ENCODE measurements at places on chromosomes 11 and 22. TPM values are rescaled to one million over a fixed set of nuclear protein-coding genes. Genes with fewer than 3 reads are reported as not detected.

The CALCA gene
- total RNA-seq, result not detected

The HORMAD2 gene
- total RNA-seq, result 0.53 TPM

The CDHR5 gene
- total RNA-seq, result not detected

The MAFF gene
- 13.5 TPM for total RNA-seq

The SNX32 gene
- total RNA-seq, result 0.64 TPM

The PLAAT5 gene
- 0.80 TPM for total RNA-seq

The PPP2R1B gene
- total RNA-seq, result 64.2 TPM

The TUBA8 gene
- 1.8 TPM for total RNA-seq

The EHF gene
- not detected for total RNA-seq

The RASSF10 gene
- not detected for total RNA-seq

The SHANK3 gene
- 0.16 TPM for total RNA-seq

The RNASEH2C gene
- 94.0 TPM for total RNA-seq

The CREB3L1 gene
- total RNA-seq, result not detected

The APOL5 gene
- total RNA-seq, result not detected

The OTOG gene
- total RNA-seq, result not detected

The CLDN5 gene
- total RNA-seq, result 1.5 TPM

The PARVG gene
- 75.6 TPM for total RNA-seq

The SEPTIN3 gene
- 8.5 TPM for total RNA-seq

The ROBO4 gene
- total RNA-seq, result not detected

The ZNF215 gene
- 6.7 TPM for total RNA-seq

The MIOX gene
- total RNA-seq, result 0.25 TPM

The POTEH gene
- total RNA-seq, result not detected
